HCT116 (cell line): ENCODE measurements at places on chromosomes 1 and 21. TPM values are rescaled to one million over a fixed set of nuclear protein-coding genes. Genes with fewer than 3 reads are reported as not detected.

The FAM72B gene
- total RNA-seq: 10.2 TPM

The PTPRC gene
- 1.2 TPM for total RNA-seq

GRCh38 chr1:10613340-10613739, 138.6 kb downstream of the PEX14 start:
- no peak for DNase-seq

GRCh38 chr1:60428127-60428526, 354.6 kb upstream of the C1orf87 start:
- DNase-seq: no peak

GRCh38 chr1:203320591-203321272, 15.4 kb downstream of the BTG2 start:
- no peak for DNase-seq

- no peak for DNase-seq
Observed at GRCh38 chr21:45471525-45472221, 66.7 kb downstream of the COL18A1 start.

- no peak for DNase-seq
Observed at GRCh38 chr1:214120951-214121350, 133.2 kb downstream of the PROX1 start.
